Hematopoietic multipotent progenitor cell treated with erythropoietin and hydrocortisone succinate and interleukin-3 and kit ligand, for 8 days (in vitro differentiated cells): ENCODE measurements at places on chromosomes 4 and X.
A peak's percentile ranks its signal among the peaks of the same experiment; 100 is the strongest.

DNA sequence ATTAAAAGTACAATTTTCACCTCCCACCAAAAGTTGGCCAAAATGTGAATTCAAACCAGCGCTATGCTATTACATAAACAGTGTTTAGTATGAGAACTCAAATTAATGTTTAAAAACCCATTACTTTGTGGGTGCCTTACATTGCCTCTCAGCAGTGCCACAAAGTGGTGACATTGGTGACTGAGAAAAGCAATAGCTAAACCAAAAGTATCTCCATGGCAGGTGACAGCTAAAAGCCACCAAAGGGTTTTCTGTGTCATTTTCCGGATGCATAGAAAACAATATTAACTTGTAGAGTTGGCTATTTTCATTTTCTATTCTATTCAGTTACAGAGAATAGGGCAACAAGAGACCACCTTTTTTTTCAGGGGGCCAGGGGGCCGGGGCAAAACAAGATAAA, 261.2 kb downstream of the MAPK10 start:
- no peak for DNase-seq

DNA sequence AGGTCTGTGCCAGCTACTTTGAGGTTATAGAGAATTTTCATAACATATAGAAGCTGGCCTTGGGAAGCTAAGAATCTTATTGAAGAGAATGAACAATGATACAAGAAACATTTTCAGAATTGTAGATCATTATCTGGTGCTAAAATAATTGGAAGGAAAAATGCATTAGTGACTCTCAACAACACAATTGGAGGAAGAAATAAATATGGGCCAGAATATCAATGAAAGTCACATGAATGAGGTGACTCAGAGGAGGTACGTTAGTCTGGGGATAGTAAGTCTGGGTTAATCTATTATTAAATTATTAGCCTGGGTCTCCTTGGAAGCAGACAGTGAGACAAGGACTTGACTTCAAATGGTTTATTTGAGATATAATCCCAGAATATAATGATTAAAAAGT, 529.3 kb upstream of the SLIT2 start:
- no peak for DNase-seq

DNA sequence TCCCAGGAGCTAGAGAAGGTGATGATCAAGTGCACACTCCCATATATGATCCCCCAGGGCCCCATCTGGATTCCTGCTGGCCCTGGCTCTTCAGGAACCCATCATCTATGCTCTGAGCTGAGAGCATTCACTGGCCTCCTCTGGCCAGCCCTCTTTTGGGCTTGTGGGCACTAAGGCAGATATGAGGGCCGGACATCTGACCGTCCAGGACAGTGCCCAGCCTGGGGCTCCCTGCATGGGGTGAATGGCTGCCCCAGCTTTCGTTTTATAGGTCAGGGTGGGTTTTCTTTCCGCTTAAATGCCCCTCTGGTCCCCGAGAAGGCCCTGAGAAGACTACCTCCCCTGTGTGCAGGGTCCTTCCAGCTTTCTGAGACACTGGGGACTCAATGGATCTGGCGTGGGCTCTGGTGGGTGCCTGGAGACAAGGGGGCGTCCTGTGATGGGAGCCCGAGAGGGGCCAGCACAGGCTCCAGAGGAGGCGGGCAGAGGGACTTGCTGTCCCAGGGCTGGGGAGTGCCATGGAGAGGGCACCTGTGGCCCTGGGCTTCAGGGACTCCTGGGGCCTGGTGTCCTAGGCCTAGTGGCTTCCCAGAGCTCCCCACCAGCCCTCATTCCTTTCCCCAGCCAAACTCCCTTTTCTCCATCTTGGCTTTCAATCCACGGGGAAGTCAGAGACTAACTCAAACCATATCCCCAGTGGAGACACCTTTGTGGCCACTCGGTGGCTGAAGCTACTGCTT, 39.5 kb upstream of the GRPEL1 start:
- DNase-seq = no peak

DNA sequence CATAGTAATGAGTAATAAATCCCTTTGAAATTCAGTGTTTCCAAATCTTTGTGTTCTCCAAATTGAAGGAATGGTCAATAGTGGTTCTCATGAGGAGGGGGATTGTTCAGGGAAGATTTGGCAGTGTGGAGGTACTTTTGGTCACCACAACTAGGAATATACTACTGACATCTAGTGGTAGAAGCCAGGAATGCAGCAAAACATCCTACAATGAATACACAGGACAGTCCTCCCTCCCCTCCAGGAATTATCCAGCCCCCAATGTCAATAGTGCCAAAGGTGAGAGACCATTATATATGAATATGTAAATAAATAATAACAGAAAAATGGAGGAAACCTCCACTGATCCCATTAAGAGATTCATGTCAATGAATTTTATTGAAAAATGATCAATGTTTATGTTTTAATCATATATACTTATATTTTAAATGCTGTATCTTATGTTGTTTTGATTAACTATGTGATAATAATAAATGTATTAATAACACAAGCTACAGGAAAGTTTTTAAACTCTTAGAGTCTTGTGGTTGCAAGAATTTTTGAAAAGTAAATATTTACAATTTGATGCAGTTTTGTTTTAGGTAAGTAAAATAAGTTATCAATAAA, 14.4 kb upstream of the FAM9A start:
- peak; percentile 42 for DNase-seq

GRCh38 chr4:110634350-110635162, 11.7 kb upstream of the PITX2 start:
- DNase-seq = no peak

GRCh38 chr4:1057403-1057745, 45.9 kb downstream of the FGFRL1 start:
- no peak for DNase-seq

GRCh38 chr4:110411574-110412011, 64.4 kb upstream of the ENPEP start:
- no peak for DNase-seq

DNA sequence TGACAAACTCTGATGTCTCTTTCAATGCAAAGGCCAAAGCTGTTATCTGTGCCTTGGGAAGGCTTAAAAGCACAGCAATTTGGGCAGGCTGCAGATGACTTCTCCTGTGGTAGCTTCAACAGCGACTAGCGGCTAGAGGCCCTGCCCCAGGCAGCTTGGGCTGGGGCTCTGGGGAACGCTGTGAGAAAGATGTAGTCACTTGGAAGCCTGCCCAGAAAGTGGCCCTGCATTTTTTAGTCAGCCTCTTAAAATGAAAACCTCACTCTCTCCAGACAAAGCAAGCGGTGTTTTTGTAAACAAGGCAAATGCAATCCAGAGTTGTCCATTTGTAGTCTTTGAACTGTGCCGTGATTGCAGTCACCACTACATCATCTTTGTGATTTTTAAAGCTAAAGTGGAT, 27.5 kb downstream of the PCYT1B start:
- DNase-seq = peak; percentile 60

DNA sequence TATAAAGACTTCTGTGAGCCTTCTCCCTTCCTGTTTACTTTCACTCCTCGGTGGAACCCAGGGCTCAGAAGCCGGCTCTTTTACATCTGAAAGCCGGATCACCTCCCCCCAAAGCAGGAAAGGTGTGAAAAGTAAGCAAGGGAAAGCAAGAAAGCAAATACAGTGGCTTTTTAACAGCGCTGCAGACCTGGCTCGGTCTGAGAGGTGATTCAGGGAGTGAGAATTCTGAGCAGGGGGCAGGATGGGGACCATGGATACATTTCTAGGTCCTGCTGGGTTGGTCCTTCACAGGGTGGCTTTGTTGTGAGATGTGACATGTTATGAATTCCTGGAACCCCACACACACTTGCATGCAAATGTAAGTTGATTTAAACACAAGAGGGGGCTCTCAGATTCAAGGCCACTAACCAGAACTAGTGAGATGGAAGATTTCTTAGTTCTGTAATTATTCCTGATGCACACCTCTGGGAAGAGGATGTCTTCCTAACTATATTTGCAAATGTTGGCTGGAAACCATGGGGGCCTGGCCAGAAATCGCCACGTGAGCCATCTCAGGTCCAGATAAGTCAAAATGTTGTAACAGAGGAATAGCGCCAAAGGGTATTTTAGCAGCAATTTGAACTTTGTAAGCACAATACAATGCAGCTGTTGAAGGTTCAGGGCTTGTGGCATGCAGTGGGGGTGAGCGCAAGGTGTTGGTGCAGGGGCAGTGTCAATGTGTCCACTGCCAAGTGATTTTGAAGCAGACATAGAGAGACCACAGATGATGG, 670.1 kb upstream of the LCORL start:
- DNase-seq = no peak

GRCh38 chr4:83109480-83110222, 4.9 kb downstream of the PLAC8 start:
- peak; percentile 38 for DNase-seq

- DNase-seq = no peak
Observed at GRCh38 chrX:2703991-2704369, 12.9 kb downstream of the CD99 start.

- DNase-seq = no peak
Observed at GRCh38 chr4:76538296-76538695, 103.3 kb downstream of the SHROOM3 start.

DNA sequence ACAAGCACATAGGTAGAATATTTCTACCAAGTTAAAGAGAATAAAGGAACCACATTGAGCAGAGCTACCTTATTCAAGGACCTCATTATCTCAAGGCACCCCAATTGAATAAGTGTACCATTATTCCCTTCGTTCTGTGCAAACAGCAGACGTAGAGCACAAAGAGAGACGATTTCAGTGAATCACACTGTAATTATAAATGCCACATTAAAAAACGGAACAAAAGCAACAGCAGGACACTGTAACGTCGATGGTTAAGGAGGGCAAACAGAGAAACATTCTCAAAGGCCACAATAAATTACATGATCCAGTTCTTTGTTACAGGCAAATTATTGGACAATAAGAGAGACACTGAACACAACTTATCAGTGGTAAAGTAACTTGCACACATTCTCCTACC, 644.1 kb upstream of the TENM3 start:
- DNase-seq = no peak

DNA sequence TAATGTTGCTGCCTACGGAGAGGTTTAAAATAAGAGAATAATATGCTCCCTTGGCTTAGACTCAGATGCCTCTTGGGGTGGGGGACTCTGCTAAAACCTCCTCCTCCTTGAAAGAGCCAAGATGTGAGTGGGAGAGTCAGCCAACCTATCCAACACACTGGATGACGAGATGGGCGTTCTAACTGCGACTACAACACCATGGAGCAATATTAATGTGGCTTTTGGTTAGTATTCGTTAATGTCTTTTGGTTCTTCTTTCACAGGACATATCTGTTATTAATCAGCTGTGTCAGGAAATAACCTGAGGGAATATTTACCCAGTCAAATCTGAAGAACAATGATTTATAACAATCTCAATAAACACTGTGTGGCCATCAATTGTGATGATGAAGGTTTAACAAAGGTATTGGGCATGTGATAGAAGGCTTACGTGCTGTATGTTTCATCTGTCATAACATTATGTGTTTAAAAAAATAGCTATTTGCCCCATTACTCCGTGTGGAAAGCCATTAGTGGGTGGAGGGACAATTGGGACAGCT, 143.5 kb upstream of the FTHL17 start:
- DNase-seq = no peak

- DNase-seq = no peak
Observed at GRCh38 chr4:113899271-113900070, 80.0 kb downstream of the ARSJ start.

GRCh38 chrX:68177542-68177941, 255.8 kb downstream of the OPHN1 start:
- peak; percentile 36 for DNase-seq

DNA sequence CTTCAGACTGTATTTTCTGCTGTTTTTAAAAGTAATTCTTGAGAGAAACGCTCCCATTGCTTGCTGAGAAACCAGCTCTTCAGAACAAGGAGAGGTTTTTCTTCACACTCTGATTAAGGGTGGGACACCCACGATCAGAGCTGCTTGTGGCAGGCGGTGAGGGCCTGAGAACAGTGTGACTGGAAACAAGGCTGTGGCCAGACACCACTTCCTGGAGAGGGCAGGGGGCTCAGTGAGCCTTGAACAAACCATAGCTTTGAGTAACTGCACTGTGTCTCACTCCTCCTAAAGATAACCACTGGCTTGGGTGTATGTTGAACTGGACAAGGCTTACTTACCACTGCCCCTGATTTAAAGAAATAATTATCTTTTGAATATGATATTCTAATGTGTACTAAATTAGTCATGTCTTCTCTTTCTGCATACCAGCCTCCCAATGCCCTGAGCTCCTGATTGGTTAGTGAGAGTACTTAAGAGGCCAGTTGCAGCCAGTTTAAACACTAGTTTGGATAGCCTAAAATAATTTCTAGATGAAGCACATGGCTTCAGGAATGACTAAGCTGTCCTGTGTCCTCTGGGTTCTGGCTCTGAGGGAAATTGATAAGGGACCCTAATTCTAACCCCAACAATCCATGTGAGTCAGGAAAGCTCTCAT, 3.7 kb upstream of the GPR82 start:
- DNase-seq = no peak

GRCh38 chrX:46710927-46711623, 47.8 kb downstream of the SLC9A7 start:
- DNase-seq = no peak

GRCh38 chr4:35643661-35644060, 600.7 kb downstream of the ARAP2 start:
- DNase-seq = no peak

- no peak for DNase-seq
Observed at GRCh38 chr4:170231377-170231776, 141.6 kb upstream of the AADAT start.

DNA sequence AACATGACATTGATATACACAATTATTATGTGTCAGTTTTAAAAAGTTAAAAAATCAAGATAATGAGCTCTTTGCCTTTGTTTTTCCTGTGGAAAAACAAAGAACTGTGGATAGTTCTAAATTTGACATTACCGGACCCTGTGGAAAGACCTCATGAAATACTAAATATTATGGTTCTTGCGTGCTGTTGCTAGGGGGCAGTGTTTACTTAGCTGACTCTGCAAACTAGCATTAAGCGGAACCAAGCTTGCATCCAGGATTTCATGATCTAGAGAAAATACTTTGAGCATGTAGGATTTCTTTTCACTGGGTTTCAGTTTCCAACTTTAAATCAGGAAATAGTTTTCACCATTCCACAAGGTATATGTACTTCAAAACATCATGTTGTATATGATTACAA, 33.6 kb downstream of the CLCN4 start:
- peak; percentile 44 for DNase-seq

DNA sequence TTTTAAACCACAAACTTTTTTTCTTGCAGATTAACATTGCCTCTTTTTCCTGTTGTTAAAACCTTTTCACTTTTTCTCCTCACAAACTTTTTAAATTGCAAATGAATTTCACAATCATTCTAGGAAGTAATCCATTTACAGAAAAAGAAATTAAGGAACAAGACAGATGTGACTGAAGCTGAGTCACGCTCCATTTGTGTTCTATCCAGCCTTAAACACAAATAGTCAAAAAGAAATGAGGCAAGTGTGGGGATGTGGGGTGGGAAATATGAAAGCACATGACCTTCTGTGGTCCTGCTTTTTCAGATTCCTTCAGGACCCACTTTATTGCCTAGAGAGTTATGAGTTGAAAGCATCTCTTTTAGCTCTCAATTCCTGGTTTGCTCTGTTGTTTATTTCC, 197.0 kb downstream of the ADGRL3 start:
- no peak for DNase-seq

GRCh38 chrX:29453333-29453732, 762.0 kb upstream of the MAGEB2 start:
- DNase-seq = no peak
